ENCODE measurements at places on chromosomes 2 and 18.

DNA sequence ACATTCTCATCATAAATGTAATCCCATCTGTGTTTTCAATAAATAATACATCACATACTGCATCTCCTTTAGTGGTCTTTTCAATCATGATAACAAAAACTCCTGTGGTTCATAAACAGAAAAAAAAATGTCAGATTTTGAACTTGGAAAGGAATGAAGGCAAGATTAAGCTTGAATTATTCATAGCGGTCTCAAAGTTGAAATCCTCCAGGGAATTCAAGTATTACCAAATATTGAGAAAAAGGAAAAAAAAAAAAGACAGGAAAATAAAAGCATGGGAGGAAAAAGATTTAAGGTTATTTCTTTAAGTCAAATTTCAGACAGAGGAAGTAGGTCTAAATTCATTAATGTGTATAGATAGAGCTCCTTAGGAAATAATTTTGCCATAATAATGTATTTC is 92.1 kb downstream of the COLEC12 start:
- DNase-seq = no peak

GRCh38 chr2:199160677-199161465 is 296.9 kb downstream of the SATB2 start:
- no peak for DNase-seq

DNA sequence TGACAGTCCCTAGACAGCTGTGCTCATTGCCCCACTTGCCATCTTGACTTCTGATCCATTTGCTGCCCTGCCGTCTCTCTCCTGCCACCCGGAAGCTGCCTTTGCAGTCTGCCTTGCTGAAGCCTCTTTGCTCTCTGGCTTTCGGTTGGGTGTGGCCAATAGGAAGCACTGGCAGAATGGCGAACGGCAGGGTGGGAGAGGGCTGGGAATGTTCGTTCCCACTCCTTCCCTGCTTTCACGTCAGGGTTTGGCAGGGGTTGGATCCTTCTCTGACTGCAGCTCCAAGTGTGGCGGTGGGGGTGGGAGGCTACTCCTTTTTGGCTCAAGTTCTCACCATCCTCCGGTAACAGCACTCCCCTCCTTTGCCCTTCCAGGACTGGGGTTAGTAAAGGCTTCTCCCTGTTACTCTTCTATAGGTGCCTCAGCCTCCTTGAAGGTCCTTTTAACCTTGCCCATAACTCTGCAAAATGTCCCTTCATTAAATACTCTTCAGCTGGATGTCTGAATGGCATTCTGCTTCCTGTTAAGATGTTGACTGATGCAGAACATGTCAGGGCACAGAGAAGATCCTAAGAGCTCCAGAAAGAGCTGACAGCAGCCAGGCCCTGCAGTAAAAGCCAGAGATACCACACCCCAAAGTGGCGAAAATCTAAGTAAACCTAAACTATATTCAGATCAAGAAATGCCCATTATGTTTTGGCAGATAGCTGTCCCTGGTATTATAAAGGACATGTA is 299.7 kb downstream of the CDCA7 start:
- no peak for DNase-seq

GRCh38 chr2:56582570-56582969 is 398.8 kb downstream of the CCDC85A start:
- no peak for DNase-seq

- DNase-seq = no peak
These were observed 22.3 kb downstream of the SLC35F5 start for GRCh38 chr2:113734185-113734584.

DNA sequence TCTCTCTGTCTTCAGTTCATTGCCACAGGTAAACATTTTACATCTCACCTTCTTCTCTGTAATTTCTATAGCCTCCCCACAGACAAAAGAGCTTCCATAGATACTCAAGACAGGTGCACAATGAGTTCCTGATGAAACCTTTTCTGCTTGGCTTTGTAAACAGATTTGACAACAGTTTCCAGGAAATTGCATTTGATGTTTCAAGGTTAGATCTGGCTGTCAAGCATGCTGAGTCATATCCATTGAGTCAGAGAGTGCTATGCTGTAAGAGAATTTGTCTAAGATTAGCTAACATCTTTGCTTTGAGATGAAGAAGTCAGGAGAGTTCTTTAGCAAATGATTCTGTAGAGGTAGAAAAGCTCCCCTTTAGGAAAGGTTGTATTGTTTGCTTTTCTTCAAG is 40.6 kb upstream of the MAP2 start:
- no peak for DNase-seq

DNA sequence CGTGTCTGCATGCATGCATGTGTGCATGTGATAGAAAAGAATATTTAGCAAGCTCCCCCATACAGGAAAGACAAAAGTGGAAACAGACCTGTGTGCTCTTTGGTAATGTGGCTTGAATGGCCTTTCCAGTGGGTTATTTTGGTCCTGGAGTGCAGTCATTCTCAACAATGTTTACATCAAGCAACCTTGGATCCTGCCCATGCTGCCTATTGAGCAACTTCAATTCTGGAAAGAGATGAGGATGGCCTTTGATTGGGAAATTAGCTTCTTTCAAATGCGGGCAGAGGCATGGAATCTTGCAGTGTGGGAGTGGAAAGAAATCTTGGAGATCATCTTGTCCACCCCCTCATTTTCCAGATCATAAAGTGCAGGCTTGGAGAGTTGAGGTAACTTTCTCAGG is 87.2 kb upstream of the SMAD2 start:
- no peak for DNase-seq

- DNase-seq = no peak
These were observed 199.2 kb downstream of the TFCP2L1 start for GRCh38 chr2:121085801-121086200.

DNA sequence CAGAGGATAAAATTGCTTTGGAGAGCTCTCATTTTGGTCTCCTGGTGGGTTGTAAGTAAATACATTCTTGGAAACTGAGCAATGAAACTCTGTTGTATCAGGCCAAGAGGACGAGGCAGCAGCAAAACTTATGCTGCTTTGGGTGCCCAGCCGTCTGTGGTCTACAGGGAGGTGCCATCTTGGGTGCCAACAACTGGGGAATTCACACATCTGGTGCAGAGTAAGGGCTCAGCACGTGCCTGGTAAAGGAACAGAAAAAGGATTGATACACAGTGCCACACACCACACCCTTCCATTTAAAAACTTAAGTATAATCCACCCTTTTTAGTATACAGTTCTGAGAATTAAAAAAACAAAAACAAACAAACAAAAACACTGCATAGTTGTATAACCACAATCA is 221.9 kb downstream of the TSN start:
- no peak for DNase-seq
